ENCODE measurements at places on chromosomes 12 and 14.

DNA sequence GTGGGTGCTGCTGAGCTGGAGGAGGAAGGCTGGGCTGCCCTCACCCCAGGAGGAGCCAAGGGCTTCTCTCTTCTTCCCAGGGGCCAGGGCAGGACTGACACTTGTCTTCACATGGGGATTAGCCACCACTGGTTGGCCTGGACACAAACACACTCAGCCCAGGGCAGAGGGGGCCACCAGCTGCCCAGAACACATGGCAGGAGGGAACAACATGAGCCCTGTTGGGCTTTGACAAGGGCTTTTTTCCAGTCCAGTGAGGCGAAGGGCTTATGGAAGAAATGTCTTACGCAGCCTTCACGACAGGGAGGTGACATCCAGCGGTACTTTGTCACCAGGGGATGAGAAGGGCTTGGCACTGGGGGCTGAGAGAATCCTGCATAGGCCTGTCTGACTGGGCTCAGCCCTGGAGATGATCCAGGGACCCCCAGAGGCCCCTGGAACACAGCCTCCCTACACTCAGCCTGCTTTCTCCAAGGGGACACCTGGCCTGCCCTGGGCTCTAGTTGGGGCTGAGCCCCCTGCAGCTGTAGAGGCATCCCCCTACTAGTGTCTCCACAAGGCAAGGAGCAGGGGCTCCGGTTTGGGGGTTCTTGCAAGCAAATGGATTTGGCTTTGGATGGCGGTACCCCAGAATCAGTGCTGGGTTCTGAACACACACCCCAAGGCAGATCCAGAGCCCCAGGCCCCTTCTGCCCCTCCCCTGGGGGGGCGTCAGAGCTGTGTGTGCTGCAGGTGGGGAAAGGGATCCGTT is 18.9 kb downstream of the ARL6IP4 start:
- no peak for DNase-seq

GRCh38 chr14:50249136-50249775 is 17.9 kb upstream of the SOS2 start:
- DNase-seq = no peak

- no peak for DNase-seq
Measured at GRCh38 chr12:26711569-26711968, 121.4 kb downstream of the ITPR2 start.

DNA sequence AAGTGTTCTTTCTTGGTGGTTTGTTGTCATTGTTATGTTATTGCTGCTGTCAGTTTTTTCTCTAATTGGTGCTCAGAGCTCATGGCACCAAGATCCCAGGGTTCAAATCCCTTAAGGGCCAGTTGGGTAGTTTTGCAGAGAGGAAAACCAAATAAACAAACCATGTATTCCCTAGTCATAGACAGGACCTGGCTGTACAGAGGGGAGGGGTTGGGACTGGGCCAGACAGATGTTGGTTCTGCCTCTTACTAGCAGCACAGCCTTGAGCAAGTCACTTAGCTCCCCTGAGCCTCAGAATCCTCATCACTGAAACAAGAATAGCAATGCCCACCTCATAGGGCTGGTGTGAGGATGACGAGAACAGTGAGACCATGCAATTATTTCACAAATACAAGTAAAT is 53.4 kb downstream of the LTBP2 start:
- no peak for DNase-seq

DNA sequence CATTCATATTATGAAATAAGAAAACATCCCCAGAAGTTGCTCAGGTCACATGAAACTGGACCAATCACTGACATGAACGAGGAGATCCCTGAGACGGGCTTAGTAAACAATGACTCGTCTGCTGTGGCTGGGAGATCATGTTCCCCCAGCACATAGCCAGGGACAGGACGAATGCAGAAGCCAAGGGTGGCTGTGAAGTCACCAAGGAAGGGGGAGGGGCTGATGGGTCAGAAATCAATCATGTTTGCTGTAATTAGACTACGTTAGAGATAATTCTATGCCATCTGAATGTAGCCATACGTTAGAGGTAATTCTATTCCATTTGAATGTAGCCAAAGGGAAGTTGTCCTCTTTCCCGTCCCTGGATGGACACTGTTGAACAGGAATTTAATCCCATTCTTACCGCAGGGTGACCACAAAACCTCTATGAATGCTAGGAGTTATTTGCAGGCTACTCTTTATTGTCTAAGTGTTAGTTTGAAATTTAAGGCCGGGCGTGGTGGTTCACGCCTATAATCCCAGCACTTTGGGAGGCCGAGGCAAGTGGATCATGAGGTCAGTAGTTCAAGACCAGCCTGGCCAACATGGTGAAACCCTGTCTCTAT is 332.9 kb downstream of the TMEM132D start:
- no peak for DNase-seq

DNA sequence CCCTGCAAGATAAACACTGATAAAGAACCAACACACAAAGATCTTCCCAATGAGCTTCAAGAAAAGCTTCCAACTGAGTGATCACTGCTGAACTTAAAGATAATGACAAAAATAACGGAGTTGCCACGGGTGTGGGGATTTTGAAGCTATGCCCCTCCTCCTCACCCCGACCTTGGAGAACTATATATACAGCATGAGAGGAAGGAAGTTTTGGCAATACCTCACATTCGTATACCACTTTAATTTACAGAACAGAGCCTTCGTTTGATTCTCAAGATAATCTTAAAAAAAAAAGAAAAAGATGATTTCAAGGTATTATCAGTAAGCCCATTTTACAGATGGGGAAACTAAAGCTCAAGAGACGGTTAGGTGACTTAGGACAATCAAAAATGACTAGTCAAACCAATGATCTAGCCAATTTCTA is 715 bp downstream of the NEK9 start:
- no peak for DNase-seq

DNA sequence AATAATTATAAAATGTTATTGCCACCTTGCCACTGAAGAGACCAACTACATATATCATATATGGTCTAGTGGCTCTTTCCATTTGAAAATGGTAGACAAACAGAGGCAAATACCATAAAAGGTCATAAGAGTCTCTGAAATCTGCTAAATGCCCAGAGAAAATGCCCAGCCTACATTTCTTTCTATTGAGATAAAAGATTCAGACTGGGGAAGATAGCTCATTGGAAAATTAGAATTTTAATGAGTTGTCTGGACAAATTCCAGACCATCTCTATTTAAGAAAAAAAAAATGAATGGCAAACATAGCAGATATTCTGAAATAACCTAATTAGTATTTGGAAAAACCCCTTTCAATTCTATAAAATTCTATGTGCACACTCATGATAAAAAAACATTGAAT is 79.9 kb upstream of the BBS10 start:
- no peak for DNase-seq

- DNase-seq = no peak
Measured at GRCh38 chr12:72832024-72832423, 559.9 kb downstream of the TRHDE start.

DNA sequence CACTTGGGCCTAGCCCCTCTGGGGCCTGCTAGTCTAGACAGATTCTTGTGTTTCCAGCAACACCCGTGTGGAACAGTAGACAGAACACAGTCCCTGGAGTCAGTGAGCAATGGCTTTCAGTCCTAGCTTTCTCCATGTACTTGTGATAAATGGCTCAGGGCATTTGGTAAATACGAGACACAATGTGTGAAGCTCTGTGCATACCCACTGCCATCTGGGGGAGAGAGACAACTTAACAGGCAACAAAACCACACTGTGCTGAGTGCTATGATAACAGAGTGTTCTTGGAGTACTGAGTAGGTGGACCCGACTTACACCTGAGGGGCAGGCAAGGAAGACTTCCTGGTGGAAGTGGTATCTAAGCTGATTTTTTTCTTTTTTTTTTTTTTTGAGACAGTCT is 86.3 kb upstream of the TBX3 start:
- DNase-seq = no peak

GRCh38 chr12:12916135-12916944 is 25.0 kb downstream of the GPRC5A start:
- peak; percentile 44 for DNase-seq
